Activated T-cell treated with anti-CD3 and anti-CD28 coated beads, Interleukin-2, amount 50 U/mL, for 24 hours (primary cell): ENCODE measurements at places on chromosomes 6 and 20.
A peak's percentile ranks its signal among the peaks of the same experiment; 100 is the strongest.

GRCh38 chr6:97215157-97215769 is 67.8 kb downstream of the MMS22L start:
- peaks cover 2% of the 10 kb centered on the region for H3K4me1 ChIP-seq
- H3K27ac ChIP-seq: no peak overlapping the region
- H3K4me3 ChIP-seq: no peak overlapping the region

GRCh38 chr20:43325926-43326325 is 131.8 kb upstream of the SRSF6 start:
- no peak for DNase-seq
- no peak overlapping the region for H3K27ac ChIP-seq
- H3K36me3 ChIP-seq: no peaks in the 10 kb centered on the region
- no peaks in the 10 kb centered on the region for H3K4me1 ChIP-seq

- H3K27me3 ChIP-seq: peaks cover 7% of the 10 kb centered on the region
- no peaks in the 10 kb centered on the region for H3K36me3 ChIP-seq
- no peaks in the 10 kb centered on the region for H3K4me1 ChIP-seq
These were observed 222.6 kb downstream of the RNF144B start for GRCh38 chr6:18609715-18610114.

- peaks cover 37% of the 10 kb centered on the region for H3K4me1 ChIP-seq
- no peak overlapping the region for H3K27ac ChIP-seq
- peaks cover 24% of the 10 kb centered on the region for H3K36me3 ChIP-seq
- H3K4me3 ChIP-seq: no peak overlapping the region
These were observed 70.3 kb downstream of the ATG5 start for GRCh38 chr6:106255306-106255705.

DNA sequence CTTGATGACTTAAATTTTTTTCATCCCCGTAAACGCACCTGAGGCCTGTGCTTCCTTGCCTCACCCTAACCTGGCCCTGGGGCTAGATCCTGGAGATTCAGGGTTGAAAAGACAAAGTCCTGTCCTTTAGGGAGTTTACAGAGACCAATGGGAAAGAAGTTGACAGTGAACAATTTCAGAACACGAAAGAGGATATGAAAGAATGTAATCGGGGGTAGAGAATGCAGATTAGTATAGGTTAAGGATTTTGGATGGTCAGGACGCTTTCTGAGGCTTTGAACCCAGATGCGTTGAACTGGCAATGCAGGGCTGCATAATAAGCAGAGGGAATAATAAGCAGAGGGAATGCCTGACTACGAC is 1.7 kb upstream of the FBXO5 start:
- H3K36me3 ChIP-seq: peaks cover 59% of the 10 kb centered on the region
- peak overlapping the region; percentile 100 for H3K27ac ChIP-seq
- H3K4me3 ChIP-seq: peak overlapping the region; percentile 96
- peaks cover 34% of the 10 kb centered on the region for H3K4me1 ChIP-seq

- no peak overlapping the region for H3K27ac ChIP-seq
- no peaks in the 10 kb centered on the region for H3K4me1 ChIP-seq
- peaks cover 37% of the 10 kb centered on the region for H3K27me3 ChIP-seq
- no peaks in the 10 kb centered on the region for H3K36me3 ChIP-seq
- DNase-seq: no peak
These were observed 286.2 kb upstream of the EXOC2 start for GRCh38 chr6:978937-979685.
